ENCODE measurements at places on chromosomes 6 and 20.

DNA sequence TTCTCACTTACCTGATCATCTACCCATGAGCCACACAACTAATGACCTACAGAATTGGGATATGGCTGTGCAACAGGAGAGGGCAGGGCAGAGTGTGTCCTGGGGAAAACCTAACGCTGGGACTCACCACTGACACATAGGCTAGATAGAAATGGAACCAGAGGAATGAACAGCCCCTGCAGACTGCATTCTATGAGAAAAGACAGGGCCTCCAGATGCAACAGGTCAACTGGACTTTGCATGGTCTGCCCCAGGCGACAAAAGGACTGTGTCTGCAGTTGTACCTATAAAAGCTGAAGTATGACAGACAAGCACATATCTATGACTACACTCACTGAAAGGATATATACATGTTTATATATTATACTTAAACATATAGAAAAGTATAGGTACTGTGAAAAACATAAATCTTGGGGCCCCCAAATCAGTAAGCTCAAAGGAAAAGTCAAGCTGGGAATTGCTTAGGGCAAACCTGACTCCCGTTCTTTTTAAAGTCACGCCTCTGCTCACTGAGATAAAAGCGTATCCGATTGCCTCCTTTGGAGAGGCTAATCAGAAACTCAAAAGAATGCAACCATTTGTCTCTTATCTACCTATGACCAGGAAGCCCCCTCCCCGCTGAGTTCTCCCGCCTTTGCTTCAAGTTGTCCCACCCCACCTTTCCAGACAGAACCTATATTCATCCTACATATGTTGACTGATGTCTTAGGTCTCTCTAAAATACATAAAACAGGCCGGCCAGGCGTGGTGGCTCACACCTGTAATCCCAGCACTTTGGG, 68.5 kb downstream of the EPB41L2 start:
- DNase-seq = no peak

- DNase-seq = no peak
Observed at GRCh38 chr6:1027109-1027794, 284.6 kb upstream of the FOXQ1 start.

GRCh38 chr20:37344506-37345338, 1.2 kb upstream of the SRC start:
- DNase-seq = no peak

GRCh38 chr6:106870069-106870468, 104.5 kb downstream of the CD24 start:
- no peak for DNase-seq

DNA sequence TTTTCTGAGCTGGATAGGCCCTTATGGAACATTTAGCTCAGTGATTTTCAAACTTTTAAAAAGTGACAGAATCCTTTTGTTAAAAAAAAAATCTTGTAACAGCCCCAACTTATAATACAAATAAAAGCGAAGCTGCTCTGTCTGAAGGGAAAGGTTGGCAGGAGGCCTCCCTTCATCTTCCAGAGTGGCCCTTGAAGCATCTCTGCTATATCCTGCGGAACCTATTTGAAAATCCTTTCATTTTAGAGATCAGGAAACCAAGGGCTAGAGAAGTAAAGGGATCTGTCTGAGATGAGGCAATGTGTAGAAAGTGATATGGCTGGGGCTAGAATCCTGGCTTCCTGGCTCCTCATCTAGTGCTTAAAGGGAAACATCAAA, 107.8 kb downstream of the UBE3D start:
- no peak for DNase-seq

DNA sequence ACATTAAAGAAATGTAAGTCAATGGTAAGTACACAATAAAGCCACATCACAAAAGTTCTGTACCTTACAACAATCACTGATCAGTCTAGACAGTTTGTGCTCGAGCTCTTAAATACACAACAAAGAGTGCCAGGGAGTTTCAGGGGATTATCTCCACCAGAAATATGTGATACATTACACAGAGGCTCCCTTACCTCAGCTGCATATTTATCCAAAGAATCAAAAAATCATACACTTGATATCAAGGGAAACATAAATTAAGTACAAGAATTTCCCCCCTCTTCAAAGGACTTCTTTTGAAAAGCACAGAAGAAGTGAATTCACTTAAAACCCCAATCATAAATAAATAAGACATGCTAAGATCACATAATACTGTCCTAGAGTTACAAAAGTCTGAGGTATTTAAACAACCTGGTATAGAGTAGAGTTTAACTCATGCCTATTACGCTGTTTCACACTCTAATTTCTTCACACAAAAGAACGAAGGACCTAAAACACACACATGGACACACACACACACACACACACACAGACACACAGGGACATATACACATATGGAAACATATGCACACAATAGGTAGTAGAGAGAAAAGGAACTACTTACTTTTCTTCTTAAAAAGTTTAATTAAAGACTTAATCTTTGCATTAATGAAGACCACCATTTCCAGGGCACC, 528 bp downstream of the NHSL1 start:
- no peak for DNase-seq

GRCh38 chr20:8809107-8809953, 259.6 kb upstream of the PLCB4 start:
- no peak for DNase-seq

- peak; percentile 93 for DNase-seq
Observed at GRCh38 chr20:45812157-45813005, at the start of gene UBE2C. Gene UBE2C, plus strand, starts transcription at chr20:45812644. Its CDS starts 52 bp downstream, at chr20:45812696.

DNA sequence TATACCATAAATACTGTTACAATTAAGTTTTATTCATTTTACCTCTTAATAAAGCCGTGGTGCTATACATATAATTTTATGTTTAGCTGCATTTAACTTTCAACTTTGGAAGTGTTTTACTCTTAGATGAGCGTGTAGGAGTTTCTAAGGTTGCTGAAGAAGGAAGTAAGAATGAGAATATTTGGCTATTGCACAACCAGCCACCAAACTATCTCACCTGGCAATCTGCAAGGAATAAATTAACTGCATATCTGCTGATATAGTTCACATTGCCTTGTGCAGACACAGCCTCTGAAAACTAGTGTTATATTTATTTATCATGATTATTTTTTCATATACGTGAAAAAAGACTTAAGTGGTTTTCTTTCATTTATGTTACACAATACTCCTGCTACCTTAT, 230.4 kb downstream of the PLCB1 start:
- DNase-seq = no peak

- DNase-seq = no peak
Observed at GRCh38 chr6:131894493-131895424, 56.4 kb downstream of the CCN2 start.

DNA sequence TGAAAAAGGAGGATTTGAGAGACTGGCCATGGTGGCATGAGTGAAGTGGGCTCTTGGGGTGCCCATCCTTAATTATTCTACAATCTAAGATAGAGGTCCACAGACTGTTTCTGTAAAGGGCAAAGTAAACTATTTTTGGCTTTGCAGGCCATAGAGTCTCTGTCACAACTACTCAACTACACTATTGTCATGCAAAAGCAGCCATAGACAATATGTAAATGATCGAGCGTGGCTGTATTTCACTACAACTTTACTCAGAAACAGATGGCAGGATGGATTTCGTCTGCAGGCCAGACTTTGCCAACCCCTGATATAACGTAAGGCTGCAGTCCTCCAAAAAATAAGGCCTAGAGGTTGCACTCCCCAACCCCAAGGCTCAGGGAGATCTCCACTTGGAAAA, 58.2 kb upstream of the NAA20 start:
- no peak for DNase-seq

DNA sequence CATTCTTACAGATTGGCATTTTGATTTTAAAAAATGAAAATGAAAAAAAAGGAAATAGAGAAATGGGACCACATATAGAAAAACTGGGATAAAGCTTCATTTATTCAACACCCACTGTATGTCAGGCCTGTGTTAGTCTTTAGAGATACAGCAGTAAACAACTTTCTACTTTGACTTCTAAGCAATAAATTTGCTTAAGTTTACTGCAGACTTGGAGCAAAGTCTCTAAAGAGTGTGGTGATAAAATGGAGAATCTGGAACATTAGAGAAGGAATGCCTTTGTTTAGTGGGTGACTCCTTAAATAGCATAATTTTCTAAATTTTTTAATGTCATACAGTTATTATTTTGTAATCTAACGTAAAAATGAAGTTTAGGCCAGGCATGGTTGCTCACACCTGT, 80.7 kb upstream of the CNKSR3 start:
- no peak for DNase-seq

- no peak for DNase-seq
Observed at GRCh38 chr6:134757911-134758361, 192.0 kb downstream of the ALDH8A1 start.

- DNase-seq = no peak
Observed at GRCh38 chr6:133958791-133959190, 5.8 kb downstream of the TBPL1 start.

DNA sequence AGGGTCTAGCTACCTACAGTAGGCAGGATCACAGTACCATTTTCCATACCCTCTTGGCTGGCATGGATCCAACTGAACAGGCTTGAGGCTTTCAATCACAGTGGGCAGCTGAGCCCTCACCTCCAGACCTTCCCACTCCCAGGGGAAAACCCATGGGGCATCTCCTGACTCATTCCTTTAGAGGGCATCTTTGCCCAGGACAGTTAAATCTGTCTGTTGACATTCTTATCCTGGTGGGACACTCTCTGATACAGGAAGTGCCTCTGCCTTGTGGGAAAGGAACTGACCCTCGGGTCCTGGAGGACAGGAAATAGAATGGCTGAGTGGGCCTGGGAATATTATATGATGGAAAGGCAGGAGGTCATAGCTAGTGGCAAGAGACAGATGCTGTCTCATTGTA, 10.2 kb upstream of the EPB41L1 start:
- DNase-seq = no peak

GRCh38 chr20:19673575-19673974, 84.5 kb upstream of the RIN2 start:
- no peak for DNase-seq

GRCh38 chr6:81988446-81988845, 236.0 kb upstream of the TENT5A start:
- no peak for DNase-seq

DNA sequence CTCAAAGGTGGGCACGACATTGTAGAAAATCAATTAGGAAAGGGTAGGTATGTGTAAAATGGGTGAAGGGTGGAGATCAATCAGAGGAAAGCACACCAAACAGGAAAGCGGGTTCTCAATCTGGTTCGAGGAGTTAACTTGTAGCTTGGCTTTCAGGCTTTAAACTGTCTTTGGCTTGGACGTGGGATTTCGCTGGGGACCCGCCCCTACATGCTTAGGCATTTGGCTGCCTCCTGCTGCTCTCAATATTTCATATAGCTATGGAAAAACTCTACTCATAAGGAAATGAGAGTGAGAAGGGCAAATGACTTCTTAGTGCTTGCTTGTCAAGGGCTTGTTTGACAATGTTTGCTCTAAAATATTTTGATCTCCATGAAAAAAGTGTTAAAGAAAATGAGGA, 38.1 kb upstream of the PDE7B start:
- no peak for DNase-seq

GRCh38 chr6:28003059-28003458, 46.0 kb downstream of the OR2B6 start:
- no peak for DNase-seq

GRCh38 chr6:43454290-43454695, 1.1 kb downstream of the DLK2 start:
- DNase-seq = peak; percentile 28

- DNase-seq = no peak
Observed at GRCh38 chr6:24775520-24776058, 852 bp downstream of the GMNN start.

- DNase-seq = no peak
Observed at GRCh38 chr20:45343532-45344167, 4.6 kb downstream of the SDC4 start.

- DNase-seq = no peak
Observed at GRCh38 chr6:109370336-109370735, 11.9 kb downstream of the CD164 start.

- DNase-seq = no peak
Observed at GRCh38 chr6:1730882-1731281, 121.2 kb downstream of the FOXC1 start.

DNA sequence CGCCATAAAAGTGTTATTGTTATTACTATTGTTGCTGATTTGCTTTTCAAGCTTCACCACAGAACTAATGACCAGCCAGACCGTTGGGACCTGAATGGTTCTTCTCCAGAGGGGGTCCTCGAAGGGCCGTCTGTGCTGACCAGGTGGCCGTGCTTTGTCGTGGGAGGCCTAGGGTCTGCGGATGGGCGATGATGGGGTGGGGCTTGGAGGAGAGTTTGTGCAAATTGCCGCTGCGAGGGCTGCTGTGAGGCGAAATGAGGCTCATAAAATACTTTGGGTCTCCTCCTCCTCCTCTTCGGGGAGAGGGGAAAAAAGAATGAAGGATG, 6.0 kb upstream of the ZBTB22 start:
- no peak for DNase-seq

DNA sequence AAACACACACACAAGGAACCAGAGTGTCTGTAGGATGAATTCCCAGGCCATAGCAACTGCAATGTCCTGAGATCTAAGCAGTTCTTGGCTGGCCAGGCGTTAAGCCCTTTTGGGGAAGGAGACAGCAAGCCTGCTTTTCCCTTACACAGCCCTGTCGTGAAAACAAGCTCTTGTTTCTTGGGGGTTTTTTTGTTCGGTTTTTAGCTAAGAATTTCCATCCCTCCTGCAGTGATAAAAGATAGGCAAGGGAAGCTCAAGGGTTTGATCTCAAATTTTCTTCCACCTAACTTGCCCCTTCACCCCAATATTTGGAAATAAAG, 1.5 kb downstream of the TNFRSF21 start:
- DNase-seq = no peak

DNA sequence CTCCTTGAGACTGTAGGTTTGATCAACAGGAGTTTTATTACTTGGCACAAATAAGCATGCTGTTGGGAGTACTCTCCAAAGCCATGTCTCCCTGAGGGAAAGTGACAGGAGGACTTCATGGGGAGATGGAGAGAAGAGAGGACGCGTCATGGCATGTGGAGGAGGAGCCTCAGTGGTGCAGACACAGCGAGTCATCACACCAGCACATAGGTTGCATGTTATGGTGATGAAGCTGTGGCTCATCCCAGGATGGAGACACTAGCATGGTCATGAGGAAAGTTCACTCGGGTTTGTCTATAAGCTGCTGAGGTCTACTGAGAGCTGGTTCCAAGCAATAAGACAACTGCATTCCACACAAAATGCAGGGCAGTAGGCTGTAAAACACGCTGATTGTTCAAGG, 13.2 kb upstream of the SSTR4 start:
- DNase-seq = no peak

- no peak for DNase-seq
Observed at GRCh38 chr6:21149470-21149869, 444.1 kb upstream of the SOX4 start.

GRCh38 chr20:43446361-43446879, 11.3 kb upstream of the SRSF6 start:
- no peak for DNase-seq

DNA sequence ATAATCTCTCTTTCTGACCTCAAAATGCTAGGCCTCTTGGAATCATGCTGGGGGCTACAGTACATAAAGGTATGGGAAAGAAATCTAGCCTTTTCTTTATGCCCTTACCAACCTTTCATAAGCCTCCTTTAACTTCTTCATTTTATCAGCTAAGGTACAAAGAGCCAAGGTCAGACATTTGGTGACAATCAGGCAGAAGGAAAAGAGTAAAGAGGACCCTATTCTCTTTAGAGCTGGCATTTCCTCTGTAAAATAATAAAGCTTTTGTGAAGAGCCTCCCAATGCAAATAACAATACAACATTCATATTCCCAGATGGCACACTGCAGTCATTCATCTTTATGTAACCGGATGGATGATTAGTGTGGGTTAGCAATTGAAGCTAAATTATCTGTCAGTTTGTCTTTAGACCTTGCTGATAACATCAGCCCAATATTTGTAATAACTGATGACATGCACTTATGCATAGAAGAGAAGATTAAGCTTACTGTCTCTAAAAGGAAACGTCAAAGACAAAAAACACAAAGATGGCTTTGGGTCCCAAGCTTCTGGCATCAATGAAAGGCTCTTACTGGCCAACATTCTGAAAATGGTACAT, 163.1 kb downstream of the IBTK start:
- DNase-seq = no peak

All from effector memory CD4-positive, alpha-beta T cell (primary cell).